SHP77 treated with DMSO at 0.1 percent for 48 hours (cell line): ENCODE measurements at places on chromosomes 6 and 20.

DNA sequence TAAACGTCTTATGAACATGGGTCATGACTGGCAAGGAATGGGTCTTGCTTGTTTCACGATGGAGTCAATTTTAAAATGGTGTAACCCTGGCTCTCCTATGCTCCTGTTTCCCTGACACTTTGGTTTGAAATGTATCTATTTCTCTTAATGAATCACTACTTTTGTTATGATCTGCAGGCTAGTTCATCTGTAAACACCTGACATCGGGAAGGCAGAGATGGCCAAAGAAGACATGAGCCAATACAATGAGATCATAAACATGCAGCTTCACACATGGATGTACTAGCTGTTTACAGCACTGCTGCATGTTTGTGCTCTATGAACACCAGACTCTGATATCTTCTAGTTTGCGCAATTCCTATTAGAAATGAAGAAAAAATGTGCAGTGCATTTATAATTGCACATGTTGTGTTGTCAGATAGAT, 11.0 kb upstream of the RAD21L1 start:
- DNase-seq: no peak

- DNase-seq: no peak
Measured at GRCh38 chr6:54698974-54699373, 147.6 kb upstream of the FAM83B start.

GRCh38 chr6:35139924-35140638, 1.1 kb downstream of the TCP11 start:
- DNase-seq: peak; percentile 35

DNA sequence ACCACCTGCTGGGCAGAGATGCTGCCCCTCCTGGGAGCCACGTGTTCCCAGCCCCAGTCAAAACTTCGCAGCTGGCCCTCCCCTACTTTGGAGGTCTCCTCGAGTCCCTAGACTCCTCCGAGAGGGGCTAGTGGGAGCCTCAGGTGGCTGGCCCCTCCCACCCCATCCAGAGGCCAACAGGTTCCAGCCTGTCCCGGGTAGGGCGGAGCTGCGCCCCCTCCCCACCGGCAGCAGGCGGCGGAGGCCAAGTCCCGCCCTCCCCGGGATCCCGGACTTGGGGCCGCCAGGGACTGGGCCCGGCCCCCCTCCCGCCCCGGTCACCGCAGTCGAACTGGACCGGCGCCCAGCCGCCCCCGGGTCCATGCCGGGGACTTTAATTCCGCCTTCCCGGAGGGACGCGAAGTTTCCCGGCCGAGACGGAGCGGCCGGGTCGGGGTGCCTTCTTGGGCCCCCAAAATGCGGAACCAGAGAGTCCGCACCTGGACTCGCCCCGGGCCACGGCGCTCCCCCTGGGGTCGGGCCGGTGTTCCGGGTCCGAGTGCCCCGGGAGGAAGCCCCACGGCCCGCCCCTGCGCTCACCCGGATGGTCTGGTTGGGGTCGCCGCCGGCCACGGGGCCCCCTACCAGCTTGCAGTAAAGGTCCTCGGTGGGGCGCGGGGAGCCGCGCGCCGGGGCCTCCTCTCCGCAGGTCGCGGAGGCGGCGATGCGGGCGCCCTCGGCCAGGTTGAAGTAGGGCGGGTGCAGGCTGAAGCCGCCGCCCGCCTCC, 559 bp downstream of the LAMA5 start:
- DNase-seq: no peak

DNA sequence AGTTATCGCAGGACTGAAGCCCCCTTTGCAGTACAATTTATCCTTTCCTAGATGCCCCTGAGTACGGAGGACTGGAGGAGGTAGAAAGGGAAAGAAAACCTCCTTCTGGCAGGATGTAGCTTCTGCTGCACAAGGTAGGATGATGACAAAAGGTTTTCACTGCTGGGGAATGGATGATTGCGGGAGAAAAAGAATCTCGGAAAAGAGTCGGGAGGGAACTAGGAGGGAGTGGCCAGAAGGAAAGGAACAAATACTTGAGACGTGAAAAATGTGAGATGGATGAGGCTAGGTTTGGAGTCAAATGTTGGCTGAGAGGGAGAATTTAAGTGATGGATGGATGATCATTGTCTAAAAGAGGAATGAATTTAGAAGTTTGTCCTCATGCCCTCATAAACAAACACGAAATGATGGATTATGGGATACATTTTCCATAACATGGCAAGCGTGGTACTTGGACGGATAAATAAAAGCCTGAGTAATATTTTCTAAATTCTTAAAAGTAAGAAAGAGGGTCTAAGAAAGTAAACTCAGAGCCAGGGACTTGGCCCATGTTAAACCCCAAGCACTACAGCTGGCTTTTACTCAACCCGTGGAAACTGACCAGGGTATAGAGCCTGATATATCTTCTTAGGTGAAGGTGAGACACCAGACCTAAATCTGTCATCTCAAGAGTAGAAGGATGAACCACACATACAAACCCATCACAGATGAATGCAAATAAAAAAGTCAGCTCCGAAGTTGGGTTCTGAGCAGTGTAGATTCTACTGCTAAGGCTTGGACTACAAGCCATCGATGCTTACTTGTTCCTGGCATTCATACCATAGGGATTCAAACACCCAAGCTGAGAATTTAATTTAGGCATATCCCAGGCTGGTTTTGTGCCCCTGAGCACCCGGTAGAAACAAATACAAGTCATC, 72.4 kb downstream of the HFE start:
- no peak for DNase-seq

GRCh38 chr20:57308451-57309271, 20.9 kb upstream of the SPO11 start:
- DNase-seq: no peak

DNA sequence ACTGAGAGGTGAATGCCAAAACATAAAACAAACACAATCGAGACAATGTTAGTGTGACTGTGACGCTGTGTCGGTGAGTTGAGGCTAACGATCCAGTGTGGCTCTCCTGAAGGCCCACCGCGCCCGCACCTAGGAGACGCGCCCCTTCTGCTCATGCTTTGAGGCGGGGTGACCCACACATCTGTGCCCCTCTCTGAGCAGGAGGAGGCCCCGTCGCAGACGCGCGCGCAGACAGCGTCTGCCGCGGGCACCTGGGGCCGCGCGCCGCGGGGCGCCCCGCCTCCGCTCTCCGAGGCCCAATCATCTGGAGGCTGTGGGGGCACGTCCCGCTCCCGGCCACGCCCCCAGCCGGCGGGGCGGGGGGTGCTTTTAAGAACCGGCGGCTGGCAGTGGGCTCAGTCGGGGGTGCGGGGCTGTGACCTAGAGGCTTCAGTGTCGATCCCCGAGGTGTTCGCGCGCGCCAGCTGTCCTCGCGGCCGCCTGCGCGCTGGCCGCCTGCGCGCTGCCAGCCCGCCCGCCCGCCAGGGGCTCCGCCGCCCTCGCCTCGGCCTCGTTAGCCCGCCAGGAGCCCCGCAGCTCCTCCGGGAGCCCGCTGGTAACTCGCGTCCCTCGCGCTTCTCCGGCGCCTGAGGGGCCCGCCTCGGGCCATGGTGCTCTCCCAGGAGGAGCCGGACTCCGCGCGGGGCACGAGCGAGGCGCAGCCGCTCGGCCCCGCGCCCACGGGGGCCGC, at the start of gene SLC16A10:
TSS of gene SLC16A10 (plus strand) at position 398 of the 730 bp plus-strand sequence. CDS start at position 648, 250 bp downstream.
- DNase-seq: peak; percentile 73

GRCh38 chr6:150620244-150620643, 20.6 kb downstream of the PLEKHG1 start:
- no peak for DNase-seq

- DNase-seq: no peak
Measured at GRCh38 chr20:24185791-24186190, 197.2 kb upstream of the GGTLC1 start.

DNA sequence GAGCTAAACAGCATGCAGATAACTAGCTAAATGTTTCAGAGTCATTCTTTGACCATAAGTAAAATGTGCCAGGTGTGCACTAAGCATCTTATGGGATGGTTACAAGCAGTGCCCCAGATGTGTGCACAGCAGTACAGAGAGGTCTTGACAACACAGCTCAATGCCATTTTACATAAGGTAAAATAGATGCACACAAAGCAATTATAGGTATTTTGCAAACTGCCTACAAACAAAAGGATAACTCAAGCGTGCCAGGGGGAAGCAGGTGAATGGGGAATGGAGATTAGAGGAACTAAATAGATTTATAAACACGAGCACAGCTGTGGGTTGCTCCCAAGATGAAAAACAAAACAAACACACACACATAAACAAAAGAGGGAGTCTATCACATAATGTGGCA, 64.8 kb downstream of the SLC2A10 start:
- no peak for DNase-seq

DNA sequence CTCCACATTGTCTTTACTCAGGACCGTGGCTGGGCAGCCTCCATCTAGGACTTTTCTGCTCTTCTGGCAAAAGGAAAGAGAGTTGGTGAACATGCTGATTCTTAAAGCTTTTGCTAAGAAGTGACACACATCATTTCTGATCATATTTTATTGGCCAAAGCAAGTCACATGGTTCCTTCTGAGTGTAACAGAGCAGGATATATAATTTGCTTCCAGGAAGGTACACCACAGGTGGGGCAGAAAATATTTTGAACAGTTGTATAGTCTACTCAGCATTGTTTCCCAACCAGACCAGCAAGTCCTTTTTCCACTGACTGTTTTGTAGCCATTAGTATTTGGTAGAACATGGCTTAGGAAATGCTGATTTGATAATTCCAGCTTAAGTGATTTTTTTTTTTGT, 73.5 kb downstream of the AKAP7 start:
- DNase-seq: no peak

- no peak for DNase-seq
Measured at GRCh38 chr20:34629342-34629741, 47.5 kb downstream of the PIGU start.

DNA sequence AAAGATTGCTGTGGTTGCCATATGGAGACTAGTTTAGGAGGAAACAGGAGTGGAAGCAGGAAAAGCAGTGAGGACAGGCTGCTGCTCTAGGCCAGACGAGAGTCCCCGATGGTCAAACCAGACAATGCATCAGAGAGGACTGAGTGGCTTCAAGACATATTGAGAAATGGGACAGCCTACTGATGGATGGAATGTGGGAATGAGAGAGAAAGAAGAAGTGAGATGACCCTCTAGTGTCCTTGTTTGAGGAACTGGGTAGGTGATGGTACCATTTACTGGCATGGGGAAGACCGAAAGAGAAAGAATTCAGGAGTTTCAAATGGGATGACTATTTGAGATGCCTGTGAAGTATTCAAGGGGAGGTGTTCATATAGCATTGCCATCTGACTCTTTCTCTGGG, 111.8 kb upstream of the LAMP5 start:
- no peak for DNase-seq

DNA sequence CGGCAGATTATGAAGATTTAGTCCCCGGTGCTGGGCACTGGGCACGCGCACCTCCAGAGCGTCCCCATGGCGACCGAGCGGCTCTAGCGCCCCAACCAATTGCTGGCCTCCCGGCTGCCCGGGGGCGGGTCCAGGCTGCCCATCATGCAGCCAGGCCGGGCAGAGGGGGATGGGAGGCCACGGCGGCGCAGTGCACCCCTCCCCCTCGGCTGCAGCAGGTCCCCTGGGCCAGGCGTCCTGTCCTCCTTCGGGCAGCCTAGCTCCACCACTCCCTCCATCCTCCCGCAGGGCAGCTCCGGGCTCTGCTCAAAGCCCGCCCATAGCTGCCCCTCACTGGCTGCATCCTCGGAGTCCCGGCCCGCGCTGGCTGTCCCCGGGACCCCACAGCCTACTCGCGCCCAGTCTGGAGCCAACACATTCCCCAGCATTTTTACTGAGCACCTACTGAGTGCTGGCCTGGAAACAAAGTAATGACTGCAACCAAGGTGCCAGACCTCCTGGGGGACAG, 99.4 kb downstream of the ASXL1 start:
- DNase-seq: peak; percentile 49

- DNase-seq: no peak
Measured at GRCh38 chr6:30260036-30260504, 46.9 kb upstream of the TRIM26 start.

DNA sequence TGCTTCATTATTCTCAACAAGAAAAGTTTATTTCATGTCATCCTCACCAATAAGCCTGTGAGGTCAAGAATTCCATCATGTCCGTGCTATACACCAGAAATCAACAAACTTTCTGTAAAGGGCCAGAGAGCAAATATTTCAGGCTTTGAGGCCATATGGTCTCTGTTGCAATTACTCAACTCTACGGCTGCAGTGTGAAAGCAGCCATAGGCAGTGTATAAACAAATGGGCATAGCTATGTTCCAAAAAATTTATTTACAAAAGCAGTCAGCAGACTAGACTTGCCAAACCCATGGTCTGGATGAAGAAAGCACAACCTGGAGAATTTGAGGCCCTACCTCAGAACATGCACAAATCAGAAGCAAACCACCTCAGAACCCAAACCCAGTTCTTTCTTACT, 118.5 kb downstream of the PCSK2 start:
- DNase-seq: no peak

DNA sequence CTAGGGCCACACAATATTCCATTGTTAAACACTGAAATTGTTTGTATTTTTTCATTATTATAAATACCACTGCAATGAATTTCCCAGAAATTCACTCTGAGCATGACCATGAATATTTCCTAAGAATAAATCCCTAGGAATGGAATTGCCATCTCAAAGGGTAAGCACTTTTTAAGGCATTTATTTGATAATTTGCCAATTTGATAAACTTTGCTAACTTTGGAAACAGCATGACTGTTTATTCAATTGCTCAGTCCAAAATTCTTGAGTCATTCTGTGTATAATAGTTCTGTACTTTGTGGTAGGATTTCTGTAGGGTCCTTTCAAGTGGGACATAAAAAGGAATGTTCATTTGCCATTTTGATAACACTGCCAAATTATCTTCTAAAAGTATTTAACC, 44.2 kb upstream of the TOX2 start:
- DNase-seq: no peak

DNA sequence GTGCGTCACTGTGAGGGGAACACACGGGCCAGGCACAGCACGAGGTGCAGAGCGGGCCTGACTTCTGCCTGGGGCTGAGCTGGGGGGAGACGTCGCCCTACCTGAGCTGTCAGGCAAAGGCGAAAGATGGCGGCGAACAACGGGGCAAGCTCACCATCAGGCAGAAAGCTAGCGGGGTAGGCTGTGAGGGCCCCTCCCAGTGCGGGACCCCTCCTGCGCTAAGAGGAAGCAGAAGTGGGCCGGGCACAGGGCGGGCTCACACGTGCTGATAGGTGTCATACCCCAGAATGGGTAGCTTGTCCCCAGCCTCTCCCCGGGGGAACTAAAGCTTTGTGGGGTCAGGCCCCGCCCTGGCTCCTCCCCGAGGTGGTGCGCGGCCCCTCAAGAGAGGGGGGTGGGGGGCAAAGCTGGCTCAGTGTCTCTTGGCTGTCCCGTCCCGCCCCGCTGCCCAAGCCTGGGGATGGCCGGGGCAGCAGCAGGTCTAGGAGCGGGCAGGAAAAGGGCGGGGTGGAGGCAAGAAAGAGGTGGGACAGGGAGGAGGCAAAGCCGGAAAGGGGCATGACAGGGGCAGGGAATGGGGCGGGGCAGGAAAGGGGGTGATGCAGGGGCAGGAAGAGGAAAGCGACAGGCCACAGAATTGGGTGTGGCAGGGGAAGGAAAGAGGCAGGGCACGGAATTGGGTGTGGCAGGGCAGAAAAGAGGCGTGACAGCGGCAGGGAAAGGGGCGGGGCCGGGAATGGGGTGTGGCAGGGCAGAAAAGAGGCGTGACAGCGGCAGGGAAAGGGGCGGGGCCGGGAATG, 14.7 kb downstream of the UCKL1 start:
- DNase-seq: no peak

- DNase-seq: no peak
Measured at GRCh38 chr6:31740397-31741223, 805 bp downstream of the MSH5 start.

- no peak for DNase-seq
Measured at GRCh38 chr20:11852811-11853210, 64.9 kb upstream of the BTBD3 start.

GRCh38 chr6:45448417-45449389, 71.0 kb upstream of the SUPT3H start:
- DNase-seq: no peak

GRCh38 chr6:112899541-112899940, 552.4 kb downstream of the RFPL4B start:
- DNase-seq: no peak
